ENCODE measurements at places on chromosomes 6 and 20.

GRCh38 chr6:33356295-33356694 is 35.3 kb upstream of the KIFC1 start:
- DNase-seq, result no peak

GRCh38 chr6:37648465-37649330 is 49.0 kb downstream of the MDGA1 start:
- DNase-seq, result no peak

GRCh38 chr20:843912-844311 is 10.4 kb downstream of the FAM110A start:
- DNase-seq, result no peak

- no peak for DNase-seq
Measured at GRCh38 chr6:167400482-167401138, 75.7 kb downstream of the TTLL2 start.

DNA sequence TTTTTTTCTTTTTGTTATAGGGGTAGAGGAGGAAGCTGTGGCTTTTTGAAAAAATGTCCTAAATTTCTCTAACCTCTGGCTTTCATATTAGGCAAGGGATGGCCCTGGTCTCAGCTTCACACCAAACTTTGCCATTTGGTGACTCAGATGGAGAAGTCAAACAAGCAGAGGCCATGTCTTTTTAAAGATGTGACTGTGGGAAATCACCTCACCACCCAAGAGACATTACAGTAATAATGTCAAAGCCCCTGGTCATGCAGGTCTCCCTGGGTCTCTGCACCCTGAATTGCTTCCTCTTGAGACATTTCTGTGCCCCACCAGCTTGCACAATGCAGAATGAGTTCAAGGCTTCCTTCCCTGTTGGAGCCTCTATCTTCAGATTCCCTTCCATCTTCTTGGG is 39.5 kb upstream of the ADGRF5 start:
- no peak for DNase-seq

- no peak for DNase-seq
Measured at GRCh38 chr20:59253779-59254319, 46.6 kb upstream of the EDN3 start.

- DNase-seq, result no peak
Measured at GRCh38 chr20:53425481-53425880, 168.2 kb downstream of the ZNF217 start.

DNA sequence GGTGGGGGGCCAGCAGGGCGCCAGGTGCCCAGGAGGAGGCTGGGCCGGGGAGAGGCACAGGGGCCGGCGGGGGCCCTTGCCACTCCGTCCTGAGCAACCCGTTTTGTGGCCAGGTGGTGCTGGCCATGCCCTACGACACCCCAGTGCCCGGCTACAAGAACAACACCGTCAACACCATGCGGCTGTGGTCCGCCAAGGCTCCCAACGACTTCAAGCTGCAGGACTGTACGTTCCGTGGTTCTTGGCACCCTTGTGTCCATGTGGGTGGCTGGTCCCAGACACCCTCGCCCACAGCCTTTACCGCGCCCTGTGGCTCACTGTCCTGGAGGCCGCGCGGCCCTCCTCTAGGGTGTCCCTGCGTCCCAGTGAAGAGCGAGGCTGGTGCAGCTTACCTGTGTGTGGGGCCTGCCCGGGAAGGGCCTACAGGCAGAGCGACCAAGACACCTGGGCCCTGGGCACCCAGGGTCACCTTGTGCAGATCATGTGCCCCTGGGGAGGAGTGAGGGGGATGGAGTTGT is 28.7 kb downstream of the PYGB start:
- no peak for DNase-seq

GRCh38 chr6:41784581-41785171 is 2.8 kb upstream of the TOMM6 start:
- DNase-seq, result no peak

DNA sequence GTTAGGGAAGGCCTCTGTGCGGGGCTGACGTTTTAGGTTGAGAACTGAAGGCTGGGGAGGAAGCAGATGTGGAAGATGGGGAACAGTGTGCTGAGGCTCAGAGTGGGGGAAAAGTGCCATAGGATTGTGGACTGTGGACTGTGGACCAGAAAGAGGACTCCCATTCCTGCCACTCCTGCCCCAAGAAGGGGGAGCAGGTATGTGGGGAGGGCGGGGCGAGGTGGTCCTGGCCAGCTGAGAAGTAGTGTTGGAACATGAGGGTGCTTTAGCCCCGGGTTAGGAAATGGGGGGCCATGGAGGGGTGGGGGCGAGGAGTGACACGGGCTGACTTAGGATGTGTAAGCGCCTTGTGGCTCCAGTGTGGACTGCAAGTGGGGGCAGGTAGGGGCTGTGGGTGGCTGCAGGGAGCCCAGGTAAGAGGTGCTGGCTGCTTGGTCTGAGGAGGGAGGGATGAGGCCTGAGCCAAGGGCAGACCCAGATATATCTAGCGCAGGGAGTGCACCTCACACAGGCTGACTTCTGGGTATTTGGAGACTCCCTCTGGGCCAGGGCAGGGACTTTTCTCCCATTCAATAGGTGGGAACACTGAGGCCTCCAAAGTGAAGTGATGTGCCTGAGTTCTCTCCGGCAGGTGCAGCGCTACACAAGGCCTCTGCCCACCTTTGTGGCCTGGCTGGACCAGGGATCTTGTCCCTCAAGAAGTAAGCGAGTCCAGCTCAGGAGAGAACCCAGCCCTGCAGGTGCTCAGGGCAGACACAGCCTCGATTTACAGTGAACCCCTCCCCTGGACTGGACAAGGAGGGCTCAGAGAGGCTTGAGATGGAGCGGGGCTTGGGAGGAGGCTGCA is 76.6 kb upstream of the TOX2 start:
- DNase-seq, result no peak

Measured in forelimb muscle (tissue), 1 donor.